ENCODE measurements at places on chromosomes 3 and 15.

DNA sequence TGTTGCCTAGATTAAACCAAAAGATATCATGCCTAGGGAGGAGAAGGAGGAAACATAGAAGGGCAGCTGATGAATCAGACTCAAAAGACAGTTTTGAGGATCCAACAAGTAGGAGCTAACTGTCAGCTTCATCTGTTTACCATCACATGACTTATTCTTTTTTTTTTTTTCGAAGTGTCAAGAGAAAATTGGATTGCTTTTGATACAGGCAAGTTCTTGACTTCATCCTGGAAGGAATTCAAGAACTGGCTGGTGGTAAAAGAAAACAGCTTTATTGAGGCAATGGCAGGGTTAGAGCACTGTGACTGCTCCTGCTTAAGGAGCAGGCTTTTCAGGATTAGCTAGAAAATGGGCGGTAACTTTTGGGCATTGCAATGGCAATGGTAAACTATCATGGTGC lies 227.5 kb upstream of the KCNMB2 start:
- no peak for DNase-seq

GRCh38 chr3:102057781-102058421 lies 208.6 kb downstream of the NFKBIZ start:
- DNase-seq = no peak

DNA sequence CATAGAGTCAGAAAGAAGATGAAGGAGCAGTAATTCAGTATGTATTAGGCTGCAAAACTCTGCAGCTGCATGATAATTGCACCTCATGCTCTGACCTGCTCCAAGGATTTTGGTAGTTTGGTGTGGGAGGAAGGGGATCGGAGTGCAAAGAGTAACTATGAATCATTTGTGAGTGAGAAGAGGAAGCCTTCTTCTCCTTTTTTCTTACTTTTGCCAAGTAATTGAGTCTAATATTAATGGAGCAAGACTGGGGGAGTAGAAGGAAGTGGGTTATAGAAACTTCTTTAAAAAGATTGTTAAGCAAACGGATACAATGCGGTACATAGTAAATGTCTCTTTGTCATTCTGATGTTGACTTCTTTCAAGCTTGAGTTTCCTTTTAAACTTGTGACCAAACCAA lies 276.5 kb downstream of the EDEM1 start:
- DNase-seq = no peak

DNA sequence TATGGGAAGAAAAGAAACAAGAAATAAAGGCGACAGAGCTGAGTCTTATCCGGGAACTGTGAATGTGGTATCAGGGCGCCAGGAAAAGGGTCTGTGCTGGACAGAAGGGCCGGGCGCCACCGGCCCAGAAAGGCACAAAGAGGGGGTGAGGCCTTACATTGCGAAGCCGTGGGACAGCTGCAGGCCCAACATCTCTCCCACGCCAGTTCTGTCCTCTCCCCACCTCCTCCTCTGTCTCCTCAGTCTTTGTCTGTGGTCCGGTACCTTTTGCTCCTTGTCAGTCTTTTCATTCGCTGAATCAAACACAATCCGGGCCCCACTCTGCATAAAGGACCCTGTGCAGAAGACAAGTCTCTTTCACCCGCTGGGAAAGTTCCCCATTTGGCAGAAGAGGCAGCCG lies 81.8 kb downstream of the LRIG1 start:
- DNase-seq = no peak

- no peak for DNase-seq
Observed at GRCh38 chr15:101604124-101604874, 47.9 kb downstream of the TM2D3 start.

DNA sequence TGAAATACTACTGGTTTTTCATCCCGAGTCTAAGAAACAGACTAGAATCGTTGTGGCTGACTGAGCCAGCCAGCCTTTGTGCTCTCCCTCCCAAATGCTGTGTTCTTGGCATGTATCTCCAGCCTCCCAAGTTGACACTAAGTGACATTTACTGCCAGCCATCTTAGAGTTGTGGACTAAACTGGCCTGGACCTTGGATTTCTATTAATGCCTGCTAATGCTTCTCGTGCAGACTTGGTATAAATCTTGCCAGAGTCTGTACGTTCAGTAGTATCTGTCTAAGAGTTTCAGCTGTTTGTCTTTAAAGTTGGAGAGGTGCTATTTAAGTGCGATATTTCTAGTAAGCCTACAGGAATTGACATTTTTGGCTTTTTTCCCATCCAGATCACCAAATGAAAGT lies 166.6 kb upstream of the BHLHE40 start:
- DNase-seq = no peak

DNA sequence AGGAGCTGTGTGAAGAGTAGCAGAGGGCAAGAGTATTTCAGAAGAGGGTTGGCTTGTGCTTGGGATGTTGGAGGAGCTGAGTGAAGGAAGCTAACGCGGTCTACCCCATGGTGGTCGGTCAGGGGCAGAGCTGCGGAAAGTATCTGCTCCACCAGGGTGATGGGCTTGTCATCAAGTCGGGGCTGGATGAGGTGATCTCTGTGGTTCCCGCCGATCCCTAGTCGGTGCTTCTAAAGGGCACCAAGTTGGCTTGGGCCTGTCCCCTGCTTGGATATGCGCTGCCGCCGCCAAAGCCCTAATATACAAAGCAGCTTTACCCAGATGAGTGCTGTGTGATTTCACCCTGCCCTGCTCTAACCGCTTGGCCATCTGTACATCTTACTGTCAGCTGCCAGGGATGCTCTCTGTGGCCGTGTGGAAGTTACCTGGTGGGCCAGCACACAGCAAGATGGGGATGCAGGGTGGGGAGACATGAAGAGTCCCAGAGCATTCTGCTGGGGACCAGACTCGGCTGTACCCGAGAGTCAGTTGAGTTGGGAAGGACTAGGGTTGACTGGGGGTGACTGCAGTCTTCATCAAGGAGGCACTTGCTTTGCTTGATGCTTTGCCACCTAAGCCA lies 226.1 kb upstream of the BHLHE40 start:
- no peak for DNase-seq

DNA sequence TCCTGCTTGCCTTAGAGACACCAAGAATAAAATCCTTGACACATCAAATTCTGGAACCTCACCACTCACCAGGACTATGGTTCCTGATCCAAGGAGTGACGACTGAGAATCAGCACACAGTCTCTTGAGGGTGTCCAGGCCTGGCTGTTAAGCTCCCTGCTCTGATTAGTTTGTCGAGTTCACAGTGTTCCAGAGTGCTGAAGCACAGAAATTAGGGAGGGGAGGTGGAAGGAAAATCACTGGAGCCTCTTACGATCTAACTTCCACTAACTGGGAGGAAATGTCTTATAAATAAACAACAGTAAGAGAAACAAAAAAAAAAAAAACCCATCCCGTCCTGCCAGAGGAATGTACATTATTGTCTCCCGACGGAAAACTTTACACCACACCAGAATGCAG lies 330.2 kb downstream of the TIGIT start:
- DNase-seq = peak; percentile 80

GRCh38 chr3:136960838-136961836 lies 3.4 kb downstream of the IL20RB start:
- DNase-seq = no peak
